Thymus (tissue), 14 donors: ENCODE measurements at places on chromosomes 5 and 9.

DNA sequence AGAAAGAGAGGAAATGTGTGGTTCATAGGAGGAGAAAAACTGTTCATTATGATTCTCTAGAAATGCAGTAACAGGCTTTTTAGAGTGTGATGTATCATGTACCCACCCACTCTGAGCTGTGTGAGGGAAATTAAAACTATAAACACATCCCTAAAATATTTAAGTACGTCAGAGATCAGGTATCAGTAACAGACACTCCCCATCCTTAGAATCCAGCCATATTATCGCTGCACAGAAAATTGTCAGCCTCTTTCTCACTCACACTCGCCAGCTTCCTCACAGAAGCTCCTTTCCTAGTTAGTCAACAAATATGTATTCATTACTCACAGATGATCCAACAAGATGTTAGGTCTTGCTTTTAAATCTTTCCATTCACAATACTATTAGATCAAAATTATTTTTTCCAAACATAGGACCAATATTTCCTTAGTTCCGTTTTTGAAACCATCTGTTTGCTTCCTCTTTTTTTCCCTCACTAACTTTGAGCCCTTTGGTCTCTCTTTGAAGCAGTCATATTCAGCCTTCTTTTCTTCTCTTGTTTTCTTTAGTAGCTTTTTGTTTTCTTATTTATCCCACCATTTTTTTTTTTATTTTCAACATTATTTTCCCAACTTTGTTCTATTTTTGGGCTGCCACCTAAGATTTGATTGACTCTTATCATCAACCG lies 13.6 kb upstream of the MAST4 start:
- no peak for DNase-seq

- DNase-seq, result no peak
Observed at GRCh38 chr9:130315446-130316226, 50.1 kb downstream of the HMCN2 start.

DNA sequence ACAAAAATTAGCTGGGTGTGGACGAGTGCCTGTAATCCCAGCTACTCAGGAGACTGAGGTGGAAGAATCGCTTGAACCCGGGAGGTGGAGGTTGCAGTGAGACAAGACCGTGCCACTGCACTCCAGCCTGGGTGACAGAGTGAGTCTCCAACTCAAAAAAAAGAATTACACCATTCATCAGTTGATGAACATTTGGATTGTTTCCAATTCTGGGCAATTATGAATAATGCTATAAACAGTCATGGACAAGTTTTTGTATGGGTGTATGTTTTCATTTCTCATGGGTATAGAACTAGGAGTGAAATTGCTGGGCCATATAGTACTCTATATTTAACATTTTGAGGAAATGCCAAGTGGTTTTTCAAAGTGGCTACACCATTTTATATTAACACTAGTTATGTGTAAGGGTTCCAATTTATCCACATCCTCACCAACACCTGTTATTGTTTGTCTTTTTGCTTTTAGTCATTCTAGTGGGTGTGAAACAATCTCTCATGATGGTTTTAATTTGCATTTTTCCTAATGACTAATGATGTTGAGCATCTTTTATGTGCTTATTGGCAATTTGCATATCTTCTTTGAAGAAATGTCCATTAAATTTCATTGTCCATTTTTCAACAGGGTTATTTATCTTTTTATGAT lies 9.0 kb upstream of the CCDC125 start:
- no peak for DNase-seq

DNA sequence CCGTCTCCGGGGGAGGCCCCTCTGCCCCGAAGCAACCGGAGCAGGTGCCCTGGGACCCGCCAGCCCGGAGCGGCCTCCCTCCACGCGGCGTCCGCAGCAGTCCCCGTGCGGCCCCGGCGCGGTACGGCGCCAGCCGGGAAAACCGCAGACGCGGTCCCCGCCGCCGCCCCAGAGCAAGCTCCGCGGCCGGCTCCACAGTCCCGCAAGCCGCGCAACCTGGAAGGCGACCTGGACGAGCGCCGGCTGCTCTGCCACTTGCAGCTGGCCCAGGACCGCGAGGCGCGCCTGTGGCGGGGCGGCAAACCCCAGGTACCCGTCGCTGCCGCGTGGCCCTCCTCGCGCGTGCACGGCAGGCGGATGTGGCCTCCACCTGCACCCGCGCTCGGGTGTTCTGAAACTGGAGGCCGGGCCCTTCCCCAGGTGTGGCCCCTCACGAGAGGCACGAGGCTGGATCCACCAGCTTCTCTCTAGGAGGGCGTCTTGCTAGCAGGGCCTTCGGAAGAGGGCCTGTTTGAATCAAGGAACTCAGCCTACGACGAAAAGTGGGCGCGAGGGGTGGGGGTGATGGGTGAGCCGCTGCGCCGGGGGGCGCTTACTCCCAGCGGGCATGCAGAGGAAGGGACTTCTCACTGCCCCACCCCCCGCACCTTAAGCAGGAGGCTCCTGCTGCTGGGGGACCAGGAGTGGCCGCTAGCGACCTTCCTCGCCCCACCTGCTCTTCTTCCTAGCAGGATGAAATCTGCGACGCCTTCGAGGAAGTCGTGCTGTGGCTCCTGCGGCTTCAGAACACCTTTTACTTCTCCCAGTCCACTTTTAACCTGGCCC lies 602 bp downstream of the CCNI2 start:
- peak; percentile 75 for DNase-seq

DNA sequence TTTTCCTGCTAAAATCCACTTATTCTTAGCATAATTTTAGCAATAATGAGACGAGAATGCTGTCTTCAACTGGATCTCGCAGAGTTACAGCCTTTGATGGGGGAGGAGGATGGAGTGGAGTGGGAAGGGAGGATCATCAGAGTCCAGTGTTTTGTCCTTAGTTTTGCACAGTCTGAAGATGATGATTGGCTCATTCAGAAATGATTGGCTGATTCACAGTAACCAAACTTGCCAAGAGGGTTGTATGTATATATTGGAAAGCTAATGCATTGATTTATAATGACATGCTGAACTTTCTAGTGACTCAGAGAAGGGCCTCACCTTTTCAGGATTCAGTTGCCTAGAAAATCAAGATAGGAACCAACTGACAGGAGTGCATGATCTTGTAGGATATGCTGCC lies 448.0 kb downstream of the CCDC171 start:
- DNase-seq, result no peak

- no peak for DNase-seq
Observed at GRCh38 chr5:126693806-126694205, 83.1 kb upstream of the LMNB1 start.

- no peak for DNase-seq
Observed at GRCh38 chr5:172224996-172225395, 31.0 kb downstream of the EFCAB9 start.

GRCh38 chr5:13985731-13986418 lies 41.4 kb upstream of the DNAH5 start:
- no peak for DNase-seq

DNA sequence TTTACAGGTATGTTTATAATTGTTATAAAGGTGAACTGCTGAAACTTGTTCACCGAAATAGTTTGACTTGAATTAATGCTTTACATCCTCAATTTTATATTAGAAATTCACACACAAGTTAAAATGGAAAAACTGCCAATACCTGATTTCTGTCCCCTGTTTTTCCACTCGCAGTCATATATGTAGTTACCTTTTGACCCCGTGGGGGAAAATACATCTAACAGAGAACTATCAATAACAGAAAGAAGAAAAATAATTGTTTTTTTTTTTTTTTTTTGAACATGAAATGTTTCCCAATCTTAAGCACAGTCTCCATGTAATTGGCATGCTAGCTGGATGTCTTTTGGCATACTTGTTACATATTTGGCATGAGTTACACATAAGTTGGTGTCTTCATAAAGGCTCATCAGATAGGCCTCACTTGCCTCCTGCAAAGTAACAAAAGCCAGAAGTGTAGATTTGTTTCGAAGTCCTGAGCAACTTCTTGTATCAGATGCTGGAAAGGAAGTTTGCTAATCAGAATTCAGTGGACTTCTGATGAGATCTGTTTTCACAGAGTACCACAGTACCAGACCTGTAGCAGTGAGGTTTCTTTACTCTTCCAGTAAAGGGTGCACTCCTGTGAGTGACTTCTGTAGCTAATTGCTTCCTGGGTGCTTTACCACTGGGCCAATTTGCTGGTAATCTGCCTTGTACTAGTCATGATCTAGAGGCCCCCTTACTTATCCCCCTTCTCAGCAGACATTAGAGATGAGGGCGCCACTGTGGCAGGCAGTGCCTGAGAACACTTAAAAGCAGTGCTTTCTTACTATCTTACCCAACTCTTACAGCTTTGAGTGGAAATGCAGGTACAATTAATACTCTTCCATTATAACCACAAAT lies 36.2 kb upstream of the CXXC5 start:
- DNase-seq, result no peak

DNA sequence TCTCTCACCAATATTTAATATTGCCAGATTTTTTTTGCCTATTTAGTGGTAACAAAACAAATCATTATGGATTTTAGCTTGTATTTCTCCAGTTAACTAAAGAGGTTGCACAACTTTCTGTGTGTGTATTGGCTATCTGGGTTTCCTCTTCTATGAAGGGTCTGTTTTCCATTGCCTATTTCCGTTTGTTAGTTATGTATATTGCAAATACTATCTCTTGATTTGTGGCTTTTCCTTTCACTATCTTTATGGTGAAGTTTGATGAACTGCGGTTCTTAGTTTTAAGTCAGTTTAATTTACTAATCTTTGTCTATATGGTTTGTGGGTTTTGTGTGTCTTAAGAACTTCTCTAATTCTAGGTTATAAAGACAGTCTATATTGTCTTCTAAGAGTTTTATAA lies 136.3 kb downstream of the CEP120 start:
- no peak for DNase-seq

DNA sequence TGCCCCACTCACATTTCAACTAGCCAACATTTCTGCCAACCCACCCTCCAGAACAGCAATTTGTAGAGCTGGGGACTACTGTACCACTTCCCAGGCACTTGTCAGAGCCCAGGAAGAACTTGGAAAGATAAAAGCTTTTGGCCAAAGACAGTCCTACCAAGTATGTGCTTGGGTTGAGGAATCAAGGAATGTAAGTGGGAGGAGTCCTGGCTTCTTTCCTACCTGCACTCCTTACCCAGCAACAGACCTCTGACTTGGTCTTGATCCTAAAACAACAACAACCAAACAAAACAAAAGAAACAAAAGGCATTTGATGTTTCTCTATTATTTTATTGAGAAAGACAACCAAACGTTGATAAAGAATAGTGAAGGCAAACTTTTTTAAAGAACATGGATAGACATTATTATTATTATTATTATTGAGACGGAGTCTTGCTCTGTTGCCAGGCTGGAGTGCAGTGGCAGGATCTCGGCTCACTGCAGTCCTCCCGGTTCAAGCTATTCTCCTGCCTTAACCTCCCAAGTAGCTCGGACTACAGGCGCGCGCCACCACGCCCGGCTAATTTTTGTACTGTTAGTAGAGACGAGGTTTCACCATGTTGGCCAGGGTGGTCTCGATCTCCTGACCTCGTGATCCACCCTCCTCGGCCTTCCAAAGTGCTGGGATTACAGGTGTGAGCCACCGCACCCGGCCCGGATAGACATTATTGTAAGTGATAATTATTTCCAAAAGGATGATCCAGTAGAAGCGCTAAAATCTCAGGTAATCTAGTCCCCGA lies 33.5 kb downstream of the ANXA2R start:
- DNase-seq, result no peak

GRCh38 chr5:131386779-131387178 lies 122.9 kb downstream of the CDC42SE2 start:
- no peak for DNase-seq

- DNase-seq, result no peak
Observed at GRCh38 chr5:92328584-92329259, 945.6 kb upstream of the ARRDC3 start.

DNA sequence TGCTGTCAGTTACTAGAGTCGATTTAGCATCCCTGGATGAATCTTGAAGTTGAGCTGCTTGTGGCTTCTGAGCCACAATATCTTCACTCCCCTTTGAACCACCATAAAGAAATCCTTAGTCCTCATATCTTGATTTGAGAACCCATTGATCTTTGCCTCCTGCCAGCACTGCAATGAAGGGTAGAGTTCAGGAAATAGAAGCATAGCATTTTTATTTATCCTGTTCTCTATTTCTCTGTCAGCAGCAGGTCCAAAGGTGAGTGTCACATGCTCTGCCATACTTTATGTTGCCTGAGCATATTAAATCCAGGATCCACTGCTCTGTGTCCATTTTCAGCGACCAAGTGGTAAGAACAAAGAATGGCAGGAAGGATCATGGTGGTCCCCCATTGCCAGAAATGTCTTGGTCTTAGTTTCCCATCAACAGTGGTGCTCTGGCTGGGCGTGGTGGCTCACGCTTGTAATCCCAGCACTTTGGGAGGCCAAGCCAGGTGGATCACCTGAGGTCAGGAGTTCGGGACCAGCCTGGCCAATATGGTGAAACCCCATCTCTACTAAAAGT lies 80.2 kb upstream of the PANK3 start:
- no peak for DNase-seq

GRCh38 chr9:135512904-135513303 lies 8.3 kb upstream of the LCN1 start:
- no peak for DNase-seq

DNA sequence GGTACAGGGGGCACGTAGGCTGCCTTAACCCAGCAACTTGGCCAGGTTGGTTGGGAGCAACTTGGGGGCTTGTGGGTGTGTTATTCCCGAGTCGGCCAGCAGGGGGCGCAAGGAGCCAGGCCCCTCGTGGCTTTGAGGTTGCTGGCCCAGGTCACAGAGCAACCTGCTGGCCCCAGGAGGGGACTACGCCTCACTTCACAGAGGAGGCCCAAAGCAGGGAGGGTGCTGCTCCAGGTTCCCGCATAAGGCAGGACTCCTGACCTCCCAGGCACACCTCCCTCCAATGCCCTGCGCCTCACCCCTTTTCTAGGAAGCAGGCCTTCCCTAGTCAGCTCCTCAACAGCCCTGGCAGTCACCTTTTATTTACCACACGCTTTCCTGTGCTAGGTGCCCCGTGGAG lies 18.1 kb downstream of the KYAT1 start:
- DNase-seq, result peak; percentile 80

- DNase-seq, result no peak
Observed at GRCh38 chr9:136840877-136841645, 1.2 kb upstream of the AJM1 start.

- no peak for DNase-seq
Observed at GRCh38 chr9:128392302-128393144, 21.3 kb downstream of the URM1 start.
